ENCODE measurements at places on chromosomes 3 and 15. TPM values are rescaled to one million over a fixed set of nuclear protein-coding genes. Genes with fewer than 3 reads are reported as not detected.

Gene REC114
- polyA plus RNA-seq = not detected

GRCh38 chr15:81572190-81572589, 198.2 kb upstream of the TMC3 start:
- DNase-seq = no peak

Gene CCDC13
- 1.1 TPM for polyA plus RNA-seq

DNA sequence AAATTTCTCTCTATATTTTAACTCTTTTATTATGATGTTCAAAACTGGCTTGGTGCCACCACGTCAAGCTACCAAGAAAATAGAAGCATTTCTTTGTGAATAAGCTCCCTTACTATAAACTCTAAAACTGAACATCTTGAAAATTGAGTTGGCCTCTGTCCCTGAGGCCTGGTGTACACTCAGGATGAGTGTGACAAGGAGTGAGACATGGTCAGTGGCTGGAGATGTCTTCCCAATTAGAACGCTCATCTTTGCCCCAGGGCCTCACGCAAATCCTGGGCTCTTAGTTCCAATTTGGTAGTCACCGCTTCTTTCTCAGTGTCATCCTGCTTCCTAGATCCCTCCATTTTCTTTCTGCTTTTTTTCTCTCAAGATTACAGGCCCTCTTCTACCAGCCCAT, 26.2 kb downstream of the SLC2A2 start:
- DNase-seq = no peak

DNA sequence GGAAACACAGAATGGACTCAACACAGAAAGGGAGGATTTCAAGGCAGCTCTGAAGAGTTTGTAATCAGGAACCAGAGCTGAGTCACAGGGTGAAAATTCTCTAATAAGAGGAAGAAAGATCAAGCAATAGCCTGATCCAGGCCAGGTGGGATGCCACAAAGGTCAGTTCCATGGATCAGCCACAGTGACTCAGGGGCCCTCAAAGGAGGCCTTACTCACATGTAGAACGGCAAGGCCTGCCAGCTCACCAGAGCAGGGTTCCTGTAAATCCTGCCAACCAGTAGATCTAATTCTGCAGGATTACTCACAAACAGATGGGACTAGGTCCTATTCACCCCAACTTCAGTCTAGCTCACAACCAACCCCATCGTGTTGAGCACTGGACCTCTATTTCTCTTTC, 78.3 kb upstream of the PPP2R3A start:
- no peak for DNase-seq

Gene CCDC39
- polyA plus RNA-seq = not detected
